ENCODE measurements at places on chromosomes 4 and X. TPM values are rescaled to one million over a fixed set of nuclear protein-coding genes. Genes with fewer than 3 reads are reported as not detected.

DNA sequence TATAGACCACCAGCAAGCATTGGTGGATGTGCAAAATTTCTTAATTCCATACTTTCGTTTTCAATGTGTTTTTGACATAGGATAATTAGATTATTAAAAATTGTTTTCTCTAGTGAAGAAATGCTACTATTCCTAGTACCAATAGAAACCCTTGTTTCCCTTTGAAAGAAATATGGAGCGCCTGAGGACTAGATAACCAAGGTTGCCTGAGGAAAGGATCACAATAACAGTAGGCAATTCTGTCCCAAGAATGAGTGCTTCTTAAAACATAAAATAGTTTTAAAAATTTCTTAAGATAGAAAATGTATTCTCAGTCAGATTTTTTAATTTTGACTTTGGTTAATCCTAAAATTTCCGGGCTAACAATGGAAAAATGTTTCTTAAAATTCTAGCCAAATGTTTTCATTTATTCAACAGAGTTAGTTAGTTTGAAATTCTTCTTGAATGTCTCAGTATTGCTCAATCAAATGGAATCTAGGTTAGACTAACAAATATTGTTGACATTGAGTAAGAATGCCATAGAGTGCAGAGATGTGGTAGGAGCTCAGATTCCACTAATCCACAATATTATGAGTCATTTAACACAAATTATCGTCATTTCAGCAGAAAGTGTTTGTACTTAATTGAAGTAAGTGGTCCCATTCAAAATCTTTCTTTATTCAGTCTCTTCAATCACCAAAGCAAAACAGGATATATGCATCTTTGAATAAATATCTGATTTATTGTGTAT is 666.0 kb downstream of the GRID2 start:
- H3K4me1 ChIP-seq: peaks cover 7% of the 10 kb centered on the region
- H3K27ac ChIP-seq: no peak overlapping the region
- H3K36me3 ChIP-seq: peaks cover 3% of the 10 kb centered on the region
- no peak for DNase-seq
- no peaks in the 10 kb centered on the region for H3K27me3 ChIP-seq

- peaks cover 9% of the 10 kb centered on the region for H3K27me3 ChIP-seq
- no peak overlapping the region for H3K4me3 ChIP-seq
- no peaks in the 10 kb centered on the region for H3K36me3 ChIP-seq
- H3K4me1 ChIP-seq: peaks cover 9% of the 10 kb centered on the region
- DNase-seq: no peak
Measured at GRCh38 chr4:79237851-79238250, 88.0 kb downstream of the NAA11 start.

GRCh38 chr4:82798168-82799005 is at the start of gene SCD5:
Gene SCD5, minus strand, starts transcription at chr4:82798796. Its CDS starts 259 bp downstream, at chr4:82798537.
- H3K27me3 ChIP-seq: peaks cover 52% of the 10 kb centered on the region
- H3K4me1 ChIP-seq: peaks cover 17% of the 10 kb centered on the region
- no peak within 1 kb of the TSS for H3K27ac ChIP-seq
- peak; percentile 44 for DNase-seq

- no peaks in the 10 kb centered on the region for H3K27me3 ChIP-seq
- no peak overlapping the region for H3K4me3 ChIP-seq
- no peak overlapping the region for H3K27ac ChIP-seq
- DNase-seq: no peak
- peaks cover under 1% of the 10 kb centered on the region for H3K36me3 ChIP-seq
Measured at GRCh38 chrX:110044346-110045249, 41.7 kb downstream of the TMEM164 start.

DNA sequence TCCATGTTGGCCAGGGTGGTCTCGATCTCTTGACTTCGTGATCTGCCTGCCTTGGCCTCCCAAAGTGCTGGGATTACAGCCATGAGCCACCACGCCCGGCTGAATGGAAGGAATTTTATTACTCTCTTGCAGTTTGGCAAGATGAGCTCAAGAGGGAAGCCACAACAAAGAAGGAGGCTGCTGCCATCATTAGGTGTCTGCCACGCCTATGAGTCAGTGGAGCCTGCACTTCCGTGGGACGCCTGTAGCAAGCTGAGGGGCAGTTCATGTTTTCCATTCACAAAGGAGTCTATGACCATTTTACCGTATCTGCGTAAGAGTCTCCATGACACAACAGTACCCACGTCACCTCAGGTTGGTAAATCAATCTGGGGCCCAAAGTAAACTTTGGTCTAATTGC is 51.2 kb upstream of the CHRNA9 start:
- H3K36me3 ChIP-seq: no peaks in the 10 kb centered on the region
- H3K4me3 ChIP-seq: no peak overlapping the region
- peaks cover 4% of the 10 kb centered on the region for H3K4me1 ChIP-seq
- DNase-seq: no peak
- no peaks in the 10 kb centered on the region for H3K27me3 ChIP-seq
- no peak overlapping the region for H3K27ac ChIP-seq

DNA sequence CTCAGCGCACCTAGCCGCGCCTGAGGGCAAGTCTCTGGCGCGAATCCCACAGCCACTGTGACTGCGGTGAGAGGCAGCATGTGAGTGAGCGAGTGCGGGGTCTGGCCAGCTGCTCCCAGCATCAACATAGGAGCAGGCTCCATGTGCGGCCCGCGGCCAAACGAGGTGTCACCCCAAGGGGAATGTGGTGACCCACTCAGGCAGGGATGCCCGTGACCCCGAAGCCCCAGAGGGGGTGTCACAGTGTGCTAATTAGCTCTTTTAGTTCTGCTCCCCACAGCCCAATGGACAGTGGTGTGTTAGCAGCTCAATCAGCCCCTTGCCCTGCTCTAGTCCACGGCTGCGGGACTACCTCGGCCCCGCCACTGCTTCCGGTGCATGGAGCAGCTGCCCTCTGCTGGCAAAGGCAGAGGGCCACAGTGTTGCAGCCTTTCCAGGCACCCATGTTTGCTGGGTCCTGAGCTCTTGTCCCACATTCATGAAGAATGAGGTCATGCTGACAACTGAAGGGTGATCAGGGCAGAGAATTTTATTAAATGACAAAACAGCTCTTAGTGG is 61.4 kb downstream of the AGA start:
- H3K36me3 ChIP-seq: no peaks in the 10 kb centered on the region
- DNase-seq: no peak
- no peak overlapping the region for H3K4me3 ChIP-seq
- H3K27ac ChIP-seq: no peak overlapping the region

DNA sequence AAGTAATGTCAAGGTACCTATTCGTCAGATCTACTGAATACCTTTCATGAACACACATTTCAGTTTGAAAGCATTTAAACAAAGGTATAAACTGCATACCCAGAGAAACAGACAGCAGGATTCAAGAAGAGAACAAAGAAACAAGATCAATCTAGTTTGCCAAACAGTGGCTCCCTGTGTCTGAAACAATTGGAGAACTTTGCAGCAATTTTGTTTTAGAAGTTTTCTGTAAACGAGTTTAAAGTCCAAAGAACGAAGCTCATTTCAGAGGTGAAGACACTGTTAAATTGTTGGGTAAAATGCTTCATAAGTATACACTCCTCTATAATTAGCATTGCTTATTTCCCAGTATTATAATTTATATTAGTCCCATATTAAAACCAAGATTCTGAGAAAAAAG is 21.4 kb upstream of the NSUN7 start:
- peaks cover 15% of the 10 kb centered on the region for H3K4me1 ChIP-seq
- no peak overlapping the region for H3K4me3 ChIP-seq
- H3K27ac ChIP-seq: no peak overlapping the region
- DNase-seq: no peak

DNA sequence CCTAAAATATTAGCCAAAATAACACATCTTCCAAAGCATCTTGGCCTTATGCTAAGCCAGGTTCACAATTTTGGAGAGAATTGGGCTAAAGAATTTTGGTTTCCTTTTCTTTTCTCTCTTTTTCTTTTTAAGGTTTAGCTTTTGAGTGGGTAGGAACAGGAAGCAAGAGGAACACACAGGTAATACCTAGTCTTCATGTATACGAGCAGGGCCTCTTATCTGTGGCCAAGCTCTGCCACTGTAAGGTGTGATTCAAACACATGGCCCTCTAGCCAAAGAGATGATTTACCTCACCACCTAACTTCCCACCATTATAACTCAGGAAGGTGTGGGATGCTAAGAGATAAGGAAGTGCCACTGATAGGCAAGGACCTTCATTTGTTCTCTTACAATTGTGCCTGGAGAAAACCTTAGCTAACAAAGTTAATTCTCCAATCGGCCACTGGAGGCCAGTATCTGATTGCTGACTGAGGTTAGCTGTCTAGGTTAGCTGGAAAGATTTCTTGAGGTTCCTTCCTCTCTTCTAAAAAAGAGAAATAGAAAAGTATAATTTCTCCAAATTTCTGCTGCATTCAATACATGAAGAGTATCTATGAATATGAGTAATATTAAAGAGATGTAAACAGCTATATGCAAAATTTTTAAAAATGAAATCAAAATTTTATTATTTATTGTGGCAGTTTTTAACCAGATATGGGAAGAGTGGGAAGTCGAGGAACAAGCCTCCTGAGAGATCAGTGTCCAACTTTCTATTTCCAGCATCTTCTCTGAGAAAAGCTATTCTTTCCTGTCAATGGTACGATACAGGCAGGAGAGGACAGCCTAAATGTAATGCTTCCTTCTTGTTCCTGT is 30.1 kb upstream of the BBS7 start:
- peaks cover 45% of the 10 kb centered on the region for H3K27me3 ChIP-seq
- no peak overlapping the region for H3K4me3 ChIP-seq
- H3K27ac ChIP-seq: no peak overlapping the region
- no peaks in the 10 kb centered on the region for H3K36me3 ChIP-seq
- DNase-seq: peak; percentile 46

- H3K27me3 ChIP-seq: peaks cover 6% of the 10 kb centered on the region
- H3K36me3 ChIP-seq: no peaks in the 10 kb centered on the region
- H3K4me3 ChIP-seq: no peak overlapping the region
- no peak for DNase-seq
Measured at GRCh38 chr4:94690851-94691254, 66.9 kb upstream of the BMPR1B start.

DNA sequence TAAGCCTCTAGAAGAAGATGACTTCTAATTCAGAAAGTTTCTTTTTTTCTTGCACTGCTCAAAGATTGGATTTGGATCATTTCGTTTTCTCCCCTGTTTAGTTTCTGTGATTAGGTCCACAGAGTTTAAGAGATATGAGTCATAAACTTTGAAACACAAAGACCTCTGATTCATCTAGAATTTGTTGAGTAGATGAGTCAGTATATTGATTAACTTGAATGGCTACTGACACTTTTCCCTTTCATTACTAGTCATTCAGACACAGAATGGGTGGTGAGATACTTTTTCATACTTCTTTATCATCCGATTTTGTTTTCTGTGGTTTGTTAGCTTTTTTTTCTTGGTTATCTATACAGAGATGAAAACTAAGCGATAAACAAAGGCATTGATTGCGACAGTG is 34.1 kb upstream of the AFF2 start:
- H3K27ac ChIP-seq: no peak overlapping the region
- no peaks in the 10 kb centered on the region for H3K4me1 ChIP-seq
- H3K36me3 ChIP-seq: no peaks in the 10 kb centered on the region
- no peak for DNase-seq
- H3K27me3 ChIP-seq: no peaks in the 10 kb centered on the region

GRCh38 chr4:14143892-14144291 is 516.4 kb upstream of the BOD1L1 start:
- peaks cover under 1% of the 10 kb centered on the region for H3K27me3 ChIP-seq
- no peak overlapping the region for H3K27ac ChIP-seq
- no peaks in the 10 kb centered on the region for H3K36me3 ChIP-seq
- H3K4me3 ChIP-seq: no peak overlapping the region
- no peak for DNase-seq
- no peaks in the 10 kb centered on the region for H3K4me1 ChIP-seq

DNA sequence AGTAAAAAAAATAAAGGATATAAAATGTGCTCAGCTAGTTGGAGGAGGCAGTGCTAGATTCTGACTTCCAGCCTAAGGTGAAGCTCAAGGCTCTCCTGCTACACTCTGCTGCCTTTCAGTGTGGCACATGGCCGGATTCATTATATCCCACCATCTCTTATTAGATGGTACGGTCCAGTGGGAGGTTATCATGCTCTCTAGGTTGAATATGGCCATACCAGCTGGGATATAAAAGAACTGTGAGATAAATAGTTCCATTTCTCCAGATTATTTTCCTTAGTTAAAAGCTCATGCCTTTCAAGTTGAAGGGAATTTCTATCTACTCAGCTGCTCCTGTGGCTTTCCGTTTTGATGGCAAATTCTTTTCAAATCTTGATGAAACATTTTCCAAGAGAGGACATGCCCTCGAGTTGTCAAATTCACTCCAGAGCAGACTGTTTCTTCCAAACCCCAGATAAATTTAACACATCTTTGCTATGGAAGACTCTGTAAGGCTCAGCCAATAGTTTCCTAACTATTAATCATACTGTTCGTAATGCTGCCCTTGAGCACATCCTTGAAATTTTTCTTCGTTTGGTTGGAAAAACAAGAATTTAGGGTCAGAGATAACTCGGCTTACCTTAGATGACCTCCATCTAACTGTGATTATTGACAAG is 2.2 kb upstream of the MGARP start:
- DNase-seq: no peak
- H3K27me3 ChIP-seq: peaks cover 38% of the 10 kb centered on the region
- peaks cover 22% of the 10 kb centered on the region for H3K4me1 ChIP-seq
- H3K4me3 ChIP-seq: no peak overlapping the region

DNA sequence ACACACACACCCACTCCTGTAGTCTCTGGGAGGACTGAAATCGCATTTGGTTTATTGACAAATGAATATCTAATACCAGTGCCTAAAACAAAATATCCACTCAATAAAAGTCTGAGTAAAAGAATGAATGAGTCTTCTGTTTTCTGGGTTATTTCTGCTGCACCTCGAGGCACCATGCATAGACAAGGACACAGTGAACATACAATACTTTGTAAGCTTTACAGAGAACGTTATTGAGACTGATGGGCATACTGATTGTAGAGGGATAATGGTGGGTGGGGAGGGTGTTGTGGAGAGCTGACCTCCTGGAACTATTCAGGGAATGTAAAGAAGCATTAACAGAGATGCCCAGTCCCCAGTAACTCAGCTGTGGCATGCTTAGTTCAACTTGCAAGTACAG is 14.1 kb upstream of the KCNIP4 start:
- DNase-seq: no peak
- H3K4me3 ChIP-seq: no peak overlapping the region
- H3K36me3 ChIP-seq: no peaks in the 10 kb centered on the region
- H3K27ac ChIP-seq: no peak overlapping the region
- no peaks in the 10 kb centered on the region for H3K4me1 ChIP-seq
- H3K27me3 ChIP-seq: peaks cover 36% of the 10 kb centered on the region

- no peak overlapping the region for H3K27ac ChIP-seq
- no peak overlapping the region for H3K4me3 ChIP-seq
- peaks cover 2% of the 10 kb centered on the region for H3K4me1 ChIP-seq
- H3K27me3 ChIP-seq: no peaks in the 10 kb centered on the region
- no peaks in the 10 kb centered on the region for H3K36me3 ChIP-seq
- no peak for DNase-seq
Measured at GRCh38 chrX:152445926-152446325, 5.2 kb downstream of the GABRA3 start.

The GLUD2 gene
- 1.4 TPM for total RNA-seq

The CXorf49 gene
- not detected for total RNA-seq

The ANOS1 gene
- 5.1 TPM for total RNA-seq

The STARD8 gene
- 7.1 TPM for total RNA-seq

The ART3 gene
- 0.45 TPM for total RNA-seq

The F11 gene
- not detected for total RNA-seq
